ENCODE measurements at places on chromosomes 3 and 15.

GRCh38 chr3:191328383-191328961, 722 bp upstream of the CCDC50 start:
- no peak for DNase-seq

DNA sequence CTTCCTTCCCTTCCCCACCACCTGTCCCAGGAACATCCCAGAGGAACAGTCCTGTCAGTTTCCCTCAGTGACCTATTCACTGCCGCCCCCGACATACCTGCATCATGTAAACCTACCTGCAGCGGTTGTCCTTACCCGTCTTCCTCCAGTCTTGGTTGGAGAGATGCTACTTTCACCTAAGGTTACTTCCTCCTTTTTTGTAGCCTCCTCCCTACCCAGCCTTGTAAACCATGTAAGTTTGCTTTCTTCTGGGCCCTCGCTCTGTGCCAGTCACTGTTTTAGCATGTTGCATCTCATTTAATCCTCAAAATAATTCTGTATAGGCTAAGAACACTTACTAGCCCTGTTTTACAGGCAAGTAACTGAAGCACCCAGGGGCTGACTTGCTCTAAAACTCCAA, 58.3 kb downstream of the GPR171 start:
- no peak for DNase-seq

DNA sequence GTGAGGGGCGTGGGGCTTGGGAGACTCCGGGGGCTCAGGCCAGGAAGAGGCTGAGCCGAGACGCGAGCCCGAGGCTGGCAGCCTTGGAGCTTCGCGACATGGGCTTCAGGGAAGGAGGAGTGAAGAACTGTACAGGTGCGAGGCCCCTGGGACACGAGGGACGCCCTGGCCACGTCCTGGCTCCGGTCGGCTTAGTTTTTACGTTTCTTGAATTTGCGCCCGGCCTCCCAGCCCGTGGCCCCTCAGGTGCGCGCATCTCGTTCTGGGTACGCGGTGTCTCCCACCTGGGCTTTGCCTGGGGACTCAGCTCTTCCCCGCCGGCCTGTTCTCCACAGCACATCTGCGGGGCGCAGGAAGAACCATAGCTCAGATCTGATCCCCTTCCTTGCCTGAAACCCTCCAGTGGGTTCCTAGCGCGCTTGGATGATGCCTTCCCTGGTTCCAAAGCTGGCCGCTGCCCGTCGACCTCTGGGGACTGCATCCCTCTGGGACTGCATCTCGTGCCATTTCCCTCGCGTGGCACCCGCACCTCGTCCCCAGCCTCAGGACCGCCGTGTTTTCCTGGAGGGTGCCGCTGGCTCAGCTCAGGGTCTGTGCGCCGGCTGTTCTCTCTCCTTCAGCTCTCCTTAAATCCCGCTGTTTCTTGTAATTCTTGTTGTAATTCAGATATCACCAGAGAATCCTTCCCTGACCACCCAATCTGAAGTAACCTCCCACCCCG, 614 bp downstream of the CHCHD6 start:
- DNase-seq = no peak

- no peak for DNase-seq
These were observed 44.9 kb upstream of the ZNF385D start for GRCh38 chr3:21795921-21796320.
